ENCODE measurements at places on chromosomes 3 and 15.

DNA sequence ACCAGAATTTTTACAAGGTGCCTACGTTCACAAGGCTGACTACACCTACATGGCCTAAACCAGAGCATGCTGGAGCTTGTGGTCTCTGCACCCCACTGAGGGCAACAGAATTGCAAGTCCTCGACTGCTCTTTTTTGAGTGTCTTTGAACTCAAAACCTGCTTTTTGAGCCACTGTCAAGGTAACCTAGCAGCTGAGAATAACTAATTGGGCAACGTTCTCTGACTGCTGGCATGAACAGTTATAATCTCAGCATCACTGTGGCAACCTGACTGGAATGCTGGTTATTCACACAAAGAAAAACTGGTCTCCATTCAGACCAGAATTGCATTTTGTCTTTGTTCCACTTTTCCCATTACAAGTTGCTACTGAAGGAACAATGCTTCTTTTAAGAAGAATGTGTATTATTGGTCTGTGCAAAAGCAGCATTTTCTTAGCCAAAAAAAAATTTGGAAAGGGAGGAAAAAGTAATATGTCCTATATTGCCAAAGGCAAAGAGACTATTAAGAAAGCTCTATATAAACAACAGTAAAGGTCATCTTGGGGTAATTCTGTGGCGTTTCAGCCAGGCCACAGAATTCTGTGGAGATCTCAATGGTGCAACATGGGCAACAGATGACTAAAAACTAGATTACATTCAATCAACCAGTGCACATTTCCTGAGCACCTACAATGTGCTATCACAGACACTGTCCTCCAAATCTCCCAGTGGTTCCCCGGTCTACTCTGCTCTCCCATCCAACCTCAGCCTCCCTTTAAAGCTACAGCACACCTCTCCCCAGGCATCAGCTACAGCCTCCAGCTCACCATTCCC, 76.8 kb downstream of the TNIK start:
- DNase-seq: no peak

DNA sequence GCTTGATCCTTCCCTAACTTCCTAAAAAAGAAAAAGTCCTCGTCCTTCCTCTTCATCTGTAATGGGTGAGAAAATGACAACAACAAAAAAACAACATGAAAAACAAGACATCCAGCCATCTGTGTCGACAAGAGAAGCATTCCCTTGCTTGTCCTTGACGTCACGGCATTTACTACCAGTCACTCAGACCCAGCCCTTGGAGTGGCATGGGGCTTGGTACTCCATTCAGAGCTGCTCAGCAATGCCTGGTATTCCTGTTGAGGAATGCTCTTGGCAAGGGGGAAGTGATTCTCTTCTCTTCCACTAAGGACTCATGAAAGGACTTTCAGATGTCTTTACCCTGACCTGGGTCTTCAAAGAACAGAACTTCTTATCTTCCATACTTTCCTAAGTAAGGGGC, 339.7 kb upstream of the RASGRP1 start:
- DNase-seq: no peak

- DNase-seq: no peak
These were observed 480.9 kb downstream of the ZIC1 start for GRCh38 chr3:147890114-147890513.

GRCh38 chr15:98935736-98936135, 71.9 kb downstream of the PGPEP1L start:
- no peak for DNase-seq

- DNase-seq: no peak
These were observed 51.2 kb downstream of the ASB7 start for GRCh38 chr15:100653608-100654007.

DNA sequence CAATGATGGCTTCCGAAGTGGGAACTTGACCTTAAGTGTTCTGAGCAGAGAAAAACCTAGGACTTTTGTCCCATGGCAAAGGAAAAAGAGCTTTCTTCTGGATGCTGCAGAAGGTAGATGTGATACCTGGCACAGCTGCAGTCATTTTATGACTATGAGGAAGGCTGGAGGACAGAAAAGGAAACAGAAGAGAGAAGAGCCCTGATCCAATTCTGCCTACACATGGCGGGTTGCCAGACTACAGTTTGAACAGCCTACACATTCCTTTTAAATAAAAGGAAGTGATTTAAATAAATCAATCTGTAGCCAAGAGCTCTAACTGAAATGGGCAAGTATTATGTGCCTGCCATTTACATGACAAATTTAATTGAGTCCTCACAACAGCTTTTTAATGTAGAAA, 43.6 kb upstream of the CHRNB4 start:
- peak; percentile 25 for DNase-seq

DNA sequence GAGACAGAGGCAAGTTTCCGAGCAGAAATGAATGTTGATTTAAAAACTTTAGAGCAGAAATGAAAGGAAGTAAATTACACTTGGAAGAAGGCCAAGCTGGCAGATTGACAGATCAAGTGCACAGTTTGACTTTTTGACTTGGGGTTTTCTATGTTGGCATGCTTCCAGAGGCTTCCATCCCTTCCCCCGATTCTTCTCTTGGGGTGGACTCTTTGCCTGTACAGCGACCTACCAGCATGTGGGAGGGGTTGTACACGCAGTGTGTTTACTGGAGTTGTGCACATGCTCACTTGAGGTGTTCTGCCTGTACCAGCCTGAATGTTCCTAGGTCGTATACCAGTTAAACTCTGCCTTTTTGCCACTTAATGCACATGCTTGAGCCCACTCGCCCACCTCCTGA, 701.5 kb upstream of the GBE1 start:
- no peak for DNase-seq

- DNase-seq: peak; percentile 71
These were observed 8.2 kb upstream of the ZNF589 start for GRCh38 chr3:48232734-48233133.

- DNase-seq: no peak
These were observed 19.1 kb downstream of the FAM81A start for GRCh38 chr15:59457103-59457502.

DNA sequence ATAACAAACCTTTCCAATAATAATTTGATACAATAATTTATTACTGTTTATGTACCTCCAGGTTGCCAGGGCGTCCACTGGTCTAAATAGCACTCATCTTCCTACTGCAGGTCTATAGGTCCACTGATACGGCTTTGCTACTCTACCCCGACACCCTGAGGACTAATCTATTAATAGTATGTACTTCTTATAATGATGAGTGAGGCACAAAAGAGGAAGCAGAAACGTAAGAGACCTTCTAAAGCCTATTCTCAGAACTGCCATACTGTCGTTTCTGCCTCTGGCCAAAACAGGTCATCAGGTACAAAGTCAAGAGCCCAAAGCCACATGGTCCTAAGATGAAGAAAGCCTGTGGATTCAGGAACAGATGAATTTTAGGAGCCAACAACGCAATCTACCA, 163.2 kb upstream of the GRM7 start:
- no peak for DNase-seq

DNA sequence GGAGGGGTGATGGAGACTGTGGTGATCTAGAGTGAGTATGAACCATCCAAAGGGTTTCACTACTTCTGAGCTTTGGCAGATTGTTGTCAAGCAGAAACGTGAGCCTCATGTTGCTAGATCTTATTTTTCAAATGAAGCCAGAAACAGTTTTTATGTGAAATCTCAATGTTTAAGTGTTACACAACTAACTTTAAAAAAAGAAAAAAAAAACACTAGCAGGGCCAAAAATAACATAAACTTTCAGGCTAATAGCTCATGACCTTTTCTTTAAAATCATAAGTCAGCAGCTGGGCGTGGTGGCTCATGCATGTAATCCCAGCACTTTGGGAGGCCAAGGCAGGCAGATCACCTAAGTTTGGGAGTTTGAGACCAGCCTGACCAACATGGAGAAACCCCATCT, 2.1 kb upstream of the HTR3D start:
- DNase-seq: no peak

DNA sequence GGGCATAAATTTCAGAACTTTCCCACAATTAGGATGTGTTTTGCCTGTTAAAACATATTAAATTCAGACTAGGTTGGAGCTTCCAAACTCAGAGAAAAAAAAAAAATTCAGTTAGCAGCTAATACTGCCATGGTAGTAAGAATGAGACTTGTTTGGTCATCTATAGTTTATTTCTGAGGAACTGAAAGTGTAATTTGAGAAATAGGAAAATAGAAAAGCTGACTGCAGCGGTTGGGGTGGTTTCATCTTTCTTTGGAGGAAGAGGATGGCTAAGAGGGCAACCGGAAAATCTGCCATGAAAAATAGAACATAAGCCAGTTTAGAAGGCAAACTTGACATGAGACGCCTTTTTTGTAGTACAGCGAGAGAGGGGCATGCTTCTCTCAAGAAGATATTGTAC, 371.2 kb upstream of the ROBO2 start:
- DNase-seq: no peak

GRCh38 chr15:80744826-80745225, 34.3 kb upstream of the CEMIP start:
- no peak for DNase-seq

DNA sequence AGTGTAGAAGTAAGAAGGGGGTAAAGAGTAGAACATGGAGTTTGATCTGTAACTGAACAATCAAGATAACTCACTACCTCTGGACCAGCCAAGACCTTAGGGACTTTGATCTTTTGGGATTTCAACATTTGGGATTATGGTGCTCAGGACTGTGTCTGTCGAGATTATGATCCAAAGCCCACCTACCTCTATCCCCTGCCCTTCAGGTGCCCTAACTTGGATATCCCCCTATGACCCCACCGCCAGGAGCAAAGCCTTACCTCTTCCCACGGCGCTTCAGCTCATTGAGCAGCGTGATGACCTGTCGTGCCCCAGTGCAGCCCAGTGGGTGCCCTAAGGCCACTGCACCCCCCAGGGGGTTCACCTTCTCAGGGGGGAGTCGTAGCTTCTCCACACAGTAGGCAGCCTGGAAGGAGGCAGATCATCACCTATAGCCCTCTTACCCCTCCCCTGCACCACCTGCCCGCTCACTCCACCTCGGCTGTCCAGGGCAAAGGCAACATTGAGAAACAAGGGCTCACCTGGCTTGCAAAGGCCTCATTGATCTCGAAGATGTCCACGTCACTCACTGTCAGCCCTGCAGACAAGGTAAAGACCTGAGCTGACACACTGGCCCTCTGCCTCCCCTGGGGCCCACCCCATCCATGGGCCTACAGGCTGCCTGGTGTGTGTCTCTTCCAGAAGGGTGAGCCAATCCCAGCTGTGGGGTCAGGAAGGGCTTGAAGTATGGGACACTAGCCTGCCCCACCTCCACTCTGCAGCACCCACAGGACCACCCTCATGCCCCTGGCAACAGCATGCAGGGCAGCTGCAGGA, 11.4 kb downstream of the ACAA1 start:
- no peak for DNase-seq

DNA sequence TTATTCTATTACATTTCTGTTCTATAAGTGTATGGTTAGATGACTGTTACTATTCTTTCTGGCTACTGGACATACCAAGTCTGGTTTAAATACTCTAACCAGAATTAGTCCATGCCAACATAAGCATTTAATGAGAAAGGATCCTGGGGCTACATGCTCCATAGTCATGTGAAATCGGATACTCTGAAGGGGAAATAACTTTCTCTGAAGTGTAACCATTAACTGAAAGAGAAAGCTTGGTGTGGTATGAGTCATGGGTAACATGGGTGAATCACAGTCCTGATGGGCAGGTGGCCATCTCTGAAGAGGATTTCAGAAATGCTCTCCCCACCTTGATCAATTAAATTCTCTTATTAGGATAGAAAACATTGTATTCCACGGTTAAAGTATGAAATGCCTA, 69.4 kb downstream of the FHIT start:
- DNase-seq: peak; percentile 53

GRCh38 chr15:47796830-47797229, 79.5 kb downstream of the SEMA6D start:
- no peak for DNase-seq

DNA sequence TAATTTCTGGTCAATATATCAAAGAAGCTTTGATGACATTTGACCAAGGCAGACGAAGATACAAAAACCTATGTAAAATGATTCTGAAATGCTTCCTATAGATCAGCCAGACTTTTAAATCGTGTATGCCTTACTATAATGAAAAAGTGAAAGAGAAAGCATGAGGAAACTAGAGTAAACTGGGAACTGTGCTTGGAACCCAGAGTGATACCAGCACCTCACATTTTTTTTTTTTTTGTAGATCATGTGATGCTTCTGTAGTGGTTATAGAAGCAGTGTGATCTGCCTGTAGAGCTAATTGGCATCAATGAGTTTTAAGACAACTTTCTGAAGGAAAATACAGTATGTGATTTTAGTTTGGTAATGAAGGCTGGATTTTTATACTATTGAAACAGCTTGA, 150.7 kb downstream of the NLGN1 start:
- DNase-seq: peak; percentile 2

- no peak for DNase-seq
These were observed 66.5 kb upstream of the SEC61A1 start for GRCh38 chr3:127985655-127986225.

GRCh38 chr15:101357333-101357732, 62.3 kb upstream of the SNRPA1 start:
- no peak for DNase-seq

GRCh38 chr3:25117005-25117593, 311.0 kb upstream of the RARB start:
- no peak for DNase-seq

- no peak for DNase-seq
These were observed 73.4 kb downstream of the CPN2 start for GRCh38 chr3:194277786-194278130.

GRCh38 chr15:51121118-51121517, 26.4 kb upstream of the TNFAIP8L3 start:
- peak; percentile 76 for DNase-seq

GRCh38 chr15:64525828-64526530, 65.6 kb downstream of the ZNF609 start:
- no peak for DNase-seq

Measured in suppressor macrophage treated with lipopolysaccharide for 4 hours (primary cell).